Vagina (tissue), 2 donors: ENCODE measurements at places on chromosomes 11 and 22. TPM values are rescaled to one million over a fixed set of nuclear protein-coding genes. Genes with fewer than 3 reads are reported as not detected.
A peak's percentile ranks its signal among the peaks of the same experiment; 100 is the strongest.

- H3K36me3 ChIP-seq, result no peaks in the 10 kb centered on the region
- no peak overlapping the region for H3K4me3 ChIP-seq
- DNase-seq, result no peak
- no peaks in the 10 kb centered on the region for H3K4me1 ChIP-seq
Measured at GRCh38 chr11:133541720-133542095, 9.4 kb upstream of the OPCML start.

GRCh38 chr11:66721939-66722338, 7.1 kb downstream of the SPTBN2 start:
- no peaks in the 10 kb centered on the region for H3K27me3 ChIP-seq
- H3K4me3 ChIP-seq, result no peak overlapping the region
- H3K36me3 ChIP-seq, result no peaks in the 10 kb centered on the region

The MRGPRE gene
- total RNA-seq, result not detected

The PIH1D2 gene
- 1.5 TPM for total RNA-seq

- H3K27ac ChIP-seq, result no peak overlapping the region
- no peaks in the 10 kb centered on the region for H3K36me3 ChIP-seq
- DNase-seq, result no peak
- H3K4me1 ChIP-seq, result no peaks in the 10 kb centered on the region
- no peak overlapping the region for H3K4me3 ChIP-seq
- H3K27me3 ChIP-seq, result no peaks in the 10 kb centered on the region
Measured at GRCh38 chr11:127114035-127114434, 113.5 kb upstream of the KIRREL3 start.

The MS4A4A gene
- 10.3 TPM for total RNA-seq

GRCh38 chr22:31199187-31199586, 12.9 kb upstream of the LIMK2 start:
- H3K4me1 ChIP-seq, result no peaks in the 10 kb centered on the region
- H3K4me3 ChIP-seq, result no peak overlapping the region
- DNase-seq, result no peak
- no peak overlapping the region for H3K27ac ChIP-seq

DNA sequence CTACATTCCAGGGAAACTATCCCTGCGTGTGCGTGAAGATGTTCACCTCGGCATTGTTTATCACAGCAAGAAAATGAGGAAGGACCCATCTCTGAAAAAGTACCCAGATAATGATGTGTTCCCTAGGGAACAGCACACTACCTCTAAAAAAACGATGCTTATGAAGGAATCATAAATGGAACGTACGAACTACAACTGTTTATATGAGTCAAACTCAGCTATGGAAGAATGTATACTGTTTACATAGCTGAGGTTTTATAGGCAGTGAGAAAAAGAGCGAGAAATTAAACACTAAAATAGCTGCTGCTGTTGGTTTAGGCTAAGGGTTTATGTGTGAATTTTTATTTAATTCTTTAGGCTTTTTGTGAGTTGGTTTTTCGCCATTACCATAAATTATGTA, 48.9 kb downstream of the APOL1 start:
- no peak for DNase-seq
- no peaks in the 10 kb centered on the region for H3K27me3 ChIP-seq
- H3K27ac ChIP-seq, result peak overlapping the region; percentile 49

DNA sequence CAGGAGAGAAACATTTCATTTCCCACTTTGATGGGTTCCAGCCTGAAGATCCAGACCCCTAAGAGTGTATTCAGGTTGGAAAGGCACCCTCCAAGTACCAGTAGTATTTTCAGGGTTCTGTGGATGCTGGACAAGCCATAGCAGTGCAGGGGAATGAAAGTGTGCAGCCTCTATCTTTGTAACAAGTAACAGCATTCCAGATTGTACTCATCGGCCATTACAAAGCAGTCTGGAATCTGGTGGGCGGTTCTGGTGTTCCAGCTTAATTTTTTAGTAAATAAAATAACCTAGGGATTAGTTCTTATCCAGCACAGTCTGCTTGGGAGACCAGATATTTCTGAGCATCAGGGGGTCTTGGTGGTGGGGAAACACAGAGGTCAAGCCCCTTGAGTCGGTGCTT, 22.6 kb downstream of the APLNR start:
- H3K4me3 ChIP-seq, result no peak overlapping the region
- no peak for DNase-seq
- H3K36me3 ChIP-seq, result no peaks in the 10 kb centered on the region
- no peaks in the 10 kb centered on the region for H3K27me3 ChIP-seq
- H3K4me1 ChIP-seq, result no peaks in the 10 kb centered on the region
- H3K27ac ChIP-seq, result no peak overlapping the region

GRCh38 chr22:32644252-32645100, 157.0 kb upstream of the TIMP3 start:
- peak overlapping the region; percentile 56 for H3K27ac ChIP-seq
- no peaks in the 10 kb centered on the region for H3K27me3 ChIP-seq
- peaks cover 15% of the 10 kb centered on the region for H3K4me1 ChIP-seq
- no peak overlapping the region for H3K4me3 ChIP-seq
- H3K36me3 ChIP-seq, result no peaks in the 10 kb centered on the region

DNA sequence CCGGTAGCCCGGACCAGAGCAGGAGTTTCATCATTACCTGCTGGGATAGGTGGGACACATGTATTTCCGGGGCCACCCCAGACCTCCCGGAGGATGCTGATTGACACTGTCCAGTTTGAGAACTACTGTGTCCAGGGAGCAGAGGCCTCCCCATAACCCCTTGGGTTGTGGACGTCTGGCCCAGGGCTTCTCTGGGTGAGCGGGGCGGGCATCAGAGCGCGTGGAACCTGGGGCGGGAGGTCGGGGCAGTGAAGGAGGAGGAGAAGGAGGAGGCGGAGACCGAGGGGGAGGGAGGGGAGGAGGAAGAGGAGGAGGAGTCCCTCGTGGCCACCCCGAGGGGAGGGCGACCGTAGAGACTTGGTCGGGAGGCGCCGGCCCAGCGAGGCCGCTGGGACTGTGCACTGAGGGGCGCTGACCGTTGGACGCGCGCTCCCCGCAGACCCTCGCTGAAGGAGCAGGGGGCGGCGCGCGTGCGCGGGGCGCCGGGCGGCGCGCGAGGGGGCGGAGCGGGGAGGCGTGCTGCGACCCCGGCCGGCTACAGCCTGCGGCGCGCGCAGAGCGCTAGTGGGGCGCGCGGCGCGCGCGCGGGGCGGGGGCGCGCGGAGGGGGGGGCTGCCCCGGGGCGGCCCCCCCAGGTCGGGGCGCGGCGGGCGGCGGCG, at the start of gene GRK3:
TSS of gene GRK3 (plus strand) at position 356 of the 659 bp plus-strand sequence. CDS start 366 bp downstream, outside the sequence.
- no peaks in the 10 kb centered on the region for H3K27me3 ChIP-seq
- DNase-seq, result no peak
- H3K27ac ChIP-seq, result peak within 1 kb of the TSS; percentile 73
- H3K36me3 ChIP-seq, result no peaks in the 10 kb centered on the region

GRCh38 chr11:78469896-78470295, 52.3 kb upstream of the GAB2 start:
- no peak for DNase-seq
- no peaks in the 10 kb centered on the region for H3K36me3 ChIP-seq
- H3K4me3 ChIP-seq, result no peak overlapping the region
- H3K4me1 ChIP-seq, result no peaks in the 10 kb centered on the region

The MAPK8IP2 gene
- 3.2 TPM for total RNA-seq

- DNase-seq, result no peak
- no peaks in the 10 kb centered on the region for H3K4me1 ChIP-seq
- H3K27me3 ChIP-seq, result no peaks in the 10 kb centered on the region
- no peak overlapping the region for H3K4me3 ChIP-seq
- H3K36me3 ChIP-seq, result no peaks in the 10 kb centered on the region
Measured at GRCh38 chr11:91293119-91293518, 931.5 kb upstream of the FAT3 start.

The SNRPD3 gene
- total RNA-seq, result 125 TPM

DNA sequence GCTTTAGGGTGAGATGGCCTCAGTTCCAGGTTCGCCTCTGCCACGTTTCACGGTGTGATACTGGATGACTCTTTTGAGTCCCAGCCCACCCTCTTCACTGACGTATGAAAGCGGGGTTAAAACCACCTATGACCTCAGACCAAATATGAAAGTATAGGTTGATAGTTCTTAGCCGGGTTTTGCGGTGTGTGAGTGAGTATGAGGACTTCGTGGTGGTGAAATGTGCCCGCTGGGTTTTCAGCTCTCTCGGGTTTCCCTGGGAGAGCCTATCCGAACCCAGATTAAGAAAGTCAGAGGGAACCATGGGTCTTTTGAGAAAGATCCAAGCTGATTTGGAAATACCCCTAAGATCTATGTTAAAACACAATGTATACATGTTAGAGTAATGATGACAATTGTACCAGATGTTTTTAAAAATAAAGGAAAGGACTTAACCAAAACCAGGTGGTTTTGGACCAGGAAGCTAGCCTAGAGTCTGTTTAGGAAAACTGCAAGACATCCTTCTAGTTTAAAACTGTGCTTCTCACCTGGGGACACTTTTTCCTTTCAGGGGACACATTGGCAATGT, 25.8 kb upstream of the ST3GAL4 start:
- H3K4me1 ChIP-seq, result peaks cover 37% of the 10 kb centered on the region
- peak overlapping the region; percentile 55 for H3K27ac ChIP-seq
- DNase-seq, result no peak
- no peaks in the 10 kb centered on the region for H3K36me3 ChIP-seq
- H3K27me3 ChIP-seq, result no peaks in the 10 kb centered on the region

GRCh38 chr11:20464518-20464917, 77.0 kb downstream of the PRMT3 start:
- DNase-seq, result no peak
- H3K36me3 ChIP-seq, result peaks cover 4% of the 10 kb centered on the region
- no peaks in the 10 kb centered on the region for H3K4me1 ChIP-seq
- no peaks in the 10 kb centered on the region for H3K27me3 ChIP-seq

GRCh38 chr22:21590809-21591641, 23.5 kb downstream of the UBE2L3 start:
- no peak overlapping the region for H3K4me3 ChIP-seq
- H3K4me1 ChIP-seq, result peaks cover 56% of the 10 kb centered on the region
- DNase-seq, result no peak

The ACTN3 gene
- not detected for total RNA-seq

- H3K36me3 ChIP-seq, result no peaks in the 10 kb centered on the region
- H3K27ac ChIP-seq, result no peak overlapping the region
- H3K27me3 ChIP-seq, result no peaks in the 10 kb centered on the region
- no peak overlapping the region for H3K4me3 ChIP-seq
- no peak for DNase-seq
Measured at GRCh38 chr11:60672255-60672654, 27.2 kb upstream of the MS4A8 start.

- no peak overlapping the region for H3K27ac ChIP-seq
- H3K4me1 ChIP-seq, result no peaks in the 10 kb centered on the region
- DNase-seq, result peak; percentile 37
- no peaks in the 10 kb centered on the region for H3K36me3 ChIP-seq
- H3K4me3 ChIP-seq, result no peak overlapping the region
Measured at GRCh38 chr22:49236541-49237075, 591.1 kb downstream of the BRD1 start.

The VPREB1 gene
- not detected for total RNA-seq

The OR6A2 gene
- total RNA-seq, result not detected

The OR52I2 gene
- total RNA-seq, result not detected

GRCh38 chr11:3058753-3059664, 1.8 kb upstream of the CARS1 start:
- H3K27me3 ChIP-seq, result no peaks in the 10 kb centered on the region
- H3K36me3 ChIP-seq, result no peaks in the 10 kb centered on the region
- H3K4me1 ChIP-seq, result peaks cover 24% of the 10 kb centered on the region
- H3K4me3 ChIP-seq, result no peak overlapping the region
- peak overlapping the region; percentile 10 for H3K27ac ChIP-seq
- no peak for DNase-seq

DNA sequence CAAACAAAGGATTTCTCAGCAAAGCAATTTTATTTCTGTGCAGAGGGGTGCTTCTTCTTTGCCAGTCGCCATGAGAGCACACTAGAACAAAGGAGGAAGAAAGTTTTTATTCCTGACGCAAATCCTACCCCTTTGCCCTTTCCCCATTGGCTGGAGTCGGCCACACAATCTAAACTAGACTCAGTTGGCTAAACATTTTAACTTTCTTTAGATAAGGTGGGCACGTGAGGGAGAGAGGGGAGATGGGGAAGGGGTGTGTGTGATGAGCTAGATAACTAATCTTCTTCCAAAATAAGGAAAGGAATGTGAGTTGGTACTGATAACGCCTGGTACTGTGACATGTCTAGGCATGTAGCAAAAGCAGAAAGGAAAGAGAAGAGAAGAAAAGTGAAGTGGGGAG, 626 bp downstream of the TRIM22 start:
- H3K36me3 ChIP-seq, result no peaks in the 10 kb centered on the region
- no peak for DNase-seq
- no peaks in the 10 kb centered on the region for H3K27me3 ChIP-seq
- H3K27ac ChIP-seq, result peak overlapping the region; percentile 75
- H3K4me1 ChIP-seq, result peaks cover 43% of the 10 kb centered on the region

GRCh38 chr22:27440304-27440865, 361.2 kb downstream of the MN1 start:
- H3K27me3 ChIP-seq, result no peaks in the 10 kb centered on the region
- no peak overlapping the region for H3K27ac ChIP-seq
- H3K4me3 ChIP-seq, result no peak overlapping the region
- H3K36me3 ChIP-seq, result no peaks in the 10 kb centered on the region

- H3K27me3 ChIP-seq, result no peaks in the 10 kb centered on the region
- no peak overlapping the region for H3K27ac ChIP-seq
- H3K4me3 ChIP-seq, result no peak overlapping the region
Measured at GRCh38 chr11:118662401-118663271, 16.8 kb downstream of the TREH start.

DNA sequence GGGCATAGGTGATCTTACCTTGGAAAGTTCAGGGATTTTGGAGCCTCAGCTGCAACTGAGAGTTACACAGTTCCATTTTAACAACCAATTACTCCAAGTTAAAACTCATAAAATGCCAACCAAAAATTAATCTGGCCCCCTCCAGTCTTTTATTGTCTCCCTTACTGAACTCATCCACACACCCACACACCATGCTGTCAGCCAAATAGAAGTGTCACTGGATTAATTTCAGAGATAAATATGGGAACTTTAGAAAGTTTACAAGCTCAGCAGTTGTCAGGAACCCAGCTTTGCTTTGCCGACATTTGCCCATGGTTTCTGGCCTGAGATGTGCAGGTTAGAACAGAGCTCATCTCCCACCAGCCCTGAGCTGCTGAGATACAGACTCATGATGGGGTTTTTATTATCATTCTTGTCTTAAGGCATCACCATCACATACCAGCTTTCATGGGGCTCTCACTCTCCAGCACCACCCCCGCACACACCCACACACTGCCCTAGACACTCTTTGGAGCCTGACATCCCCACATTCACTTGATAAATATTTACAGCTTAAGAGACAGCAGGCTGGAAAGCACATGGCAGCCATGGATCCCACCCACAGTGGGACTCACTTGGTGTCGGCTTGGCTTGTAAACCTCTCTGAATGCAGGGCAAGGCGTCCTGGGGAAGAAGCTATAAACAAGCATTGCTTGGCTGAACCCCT, 23.7 kb upstream of the CTR9 start:
- peaks cover 31% of the 10 kb centered on the region for H3K4me1 ChIP-seq
- H3K27me3 ChIP-seq, result no peaks in the 10 kb centered on the region
- no peak for DNase-seq
- peak overlapping the region; percentile 60 for H3K27ac ChIP-seq
- no peaks in the 10 kb centered on the region for H3K36me3 ChIP-seq
